ENCODE measurements at places on chromosomes 1 and 21.
A peak's percentile ranks its signal among the peaks of the same experiment; 100 is the strongest.

- no peak for DNase-seq
Measured at GRCh38 chr1:180264595-180264994, 34.5 kb downstream of the LHX4 start.

DNA sequence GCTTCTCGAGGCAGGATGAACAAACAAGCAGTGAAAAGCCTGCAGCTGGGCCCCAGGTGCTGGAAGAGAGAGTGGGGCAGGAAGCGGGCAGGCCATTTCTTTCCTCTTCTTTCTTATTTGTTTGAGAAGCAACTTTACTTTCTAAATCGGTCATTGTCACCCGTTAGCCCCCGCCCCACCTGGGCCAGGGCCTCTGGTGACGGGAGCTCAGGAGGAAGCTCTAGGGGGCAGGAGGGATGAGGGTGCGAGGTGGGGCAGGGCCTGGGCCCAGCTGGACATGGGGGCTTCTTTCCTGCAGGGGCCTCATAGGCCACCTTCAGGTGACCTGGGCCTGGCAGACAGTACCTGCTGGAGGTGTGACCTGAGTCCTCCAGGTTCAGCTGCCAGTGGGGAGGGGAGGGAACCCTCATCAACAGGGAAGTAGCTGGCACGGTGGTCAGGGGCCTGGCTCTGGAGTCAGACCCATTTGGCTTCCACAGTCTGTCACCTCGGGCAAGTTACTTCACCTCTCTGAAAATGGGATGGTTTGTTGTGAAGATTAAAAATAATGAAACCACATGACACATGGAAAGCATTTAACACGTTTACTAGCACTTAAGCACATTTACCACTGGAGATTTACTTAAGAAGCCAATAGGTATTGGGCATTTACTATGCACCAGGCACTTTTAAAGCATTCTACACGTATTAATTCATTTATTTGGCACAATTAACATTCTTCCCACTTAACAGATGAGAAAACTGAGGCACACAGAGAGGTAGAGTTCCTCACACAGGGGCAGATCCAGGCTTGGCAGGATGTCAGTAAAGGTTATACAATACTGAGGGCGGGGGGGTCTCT is 54.1 kb upstream of the ID3 start:
- DNase-seq = no peak

DNA sequence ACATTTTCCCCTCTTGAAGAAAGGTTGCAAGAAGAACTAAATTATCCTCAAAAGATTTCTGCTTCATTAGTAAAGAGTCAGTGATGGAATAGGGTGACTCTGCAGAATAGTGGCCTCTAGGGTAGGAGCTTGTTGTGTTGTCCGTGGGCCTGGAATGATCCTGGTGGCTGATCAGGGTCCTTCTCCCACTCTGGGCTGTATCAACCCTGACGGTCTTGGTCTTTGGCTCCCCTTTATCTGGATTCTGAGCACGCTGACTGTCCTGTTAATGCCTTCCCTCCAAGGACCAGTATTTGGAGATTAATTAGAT is 36.9 kb upstream of the SRRM1 start:
- no peak for DNase-seq

GRCh38 chr1:85504417-85504816 is 39.5 kb upstream of the DDAH1 start:
- DNase-seq = no peak

- no peak for DNase-seq
Measured at GRCh38 chr1:226762988-226763904, 24.2 kb upstream of the ITPKB start.

GRCh38 chr1:55869065-55869464 is 653.9 kb upstream of the USP24 start:
- DNase-seq = no peak

GRCh38 chr1:169468982-169469381 is 16.8 kb downstream of the SLC19A2 start:
- no peak for DNase-seq

- no peak for DNase-seq
Measured at GRCh38 chr1:235745503-235746136, 96.0 kb upstream of the GNG4 start.

DNA sequence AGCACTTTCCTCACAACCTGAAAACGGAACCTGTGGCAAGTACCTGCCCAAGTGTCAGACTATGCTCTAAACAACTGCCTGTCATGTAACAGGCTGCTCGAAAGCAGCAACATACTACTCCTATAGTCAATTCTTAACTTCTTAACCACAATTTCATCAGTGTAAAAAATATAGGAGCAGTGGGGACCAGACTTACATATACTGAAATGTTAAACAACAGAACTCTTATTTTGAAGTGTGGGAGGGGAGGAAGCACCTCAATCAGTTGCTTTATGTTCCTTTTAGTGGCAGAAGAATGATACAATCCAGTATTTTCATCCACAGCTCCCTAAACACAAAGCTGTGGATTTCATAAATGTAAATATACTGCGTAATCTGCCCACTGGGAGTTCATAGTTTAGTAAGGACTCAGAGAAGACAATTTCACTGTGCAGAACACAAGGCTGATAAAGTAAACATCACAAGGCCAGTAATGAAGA is 44.2 kb downstream of the WLS start:
- no peak for DNase-seq

- no peak for DNase-seq
Measured at GRCh38 chr1:227942021-227942715, 5.6 kb downstream of the WNT9A start.

GRCh38 chr1:150234566-150235293 is 1.2 kb downstream of the ANP32E start:
- DNase-seq = peak; percentile 87

- peak; percentile 54 for DNase-seq
Measured at GRCh38 chr1:25204797-25205480, 27.4 kb downstream of the SYF2 start.

GRCh38 chr21:28799926-28800325 is 192.8 kb downstream of the LTN1 start:
- DNase-seq = no peak

- no peak for DNase-seq
Measured at GRCh38 chr1:246632281-246633168, 66.3 kb downstream of the CNST start.

GRCh38 chr1:19405761-19406487 is 79.4 kb downstream of the CAPZB start:
- peak; percentile 75 for DNase-seq

DNA sequence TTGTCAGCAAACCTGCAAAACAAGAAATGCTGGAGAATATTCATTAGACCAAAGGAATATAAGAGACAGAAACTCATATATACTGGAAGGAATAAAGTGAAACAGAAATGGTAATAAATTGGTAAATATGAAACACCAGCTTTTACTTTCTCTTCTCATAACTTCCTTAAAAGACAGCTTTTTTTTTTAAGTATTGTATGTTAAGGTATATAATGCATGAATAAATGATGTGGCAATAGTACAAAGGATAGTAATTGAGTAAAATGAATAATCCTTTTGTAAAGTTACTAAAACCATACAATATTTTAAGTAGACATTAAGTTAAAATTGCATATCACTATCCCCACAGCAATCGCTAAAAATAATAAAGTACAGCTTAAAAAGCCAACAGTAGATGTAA is 64.8 kb downstream of the TRIM33 start:
- DNase-seq = no peak

DNA sequence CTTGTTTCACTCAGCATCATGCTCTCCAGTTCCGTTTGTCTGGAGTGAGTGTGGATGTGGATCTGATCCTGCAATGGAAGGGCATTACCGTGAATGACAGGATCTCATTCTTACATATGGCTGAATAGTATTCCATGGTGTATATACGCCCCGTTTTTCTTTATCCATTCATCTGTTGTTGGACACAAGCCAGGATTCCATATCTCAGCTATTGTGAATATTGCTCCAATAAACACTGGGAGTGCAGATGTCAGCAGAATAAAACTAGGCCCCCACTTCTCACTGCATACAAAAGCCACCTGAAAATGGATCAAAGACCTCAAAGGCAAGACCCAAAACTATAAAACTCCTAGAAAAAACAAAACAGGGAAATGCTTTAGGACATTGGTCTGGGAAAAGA is 120.3 kb upstream of the TMPRSS2 start:
- DNase-seq = no peak

DNA sequence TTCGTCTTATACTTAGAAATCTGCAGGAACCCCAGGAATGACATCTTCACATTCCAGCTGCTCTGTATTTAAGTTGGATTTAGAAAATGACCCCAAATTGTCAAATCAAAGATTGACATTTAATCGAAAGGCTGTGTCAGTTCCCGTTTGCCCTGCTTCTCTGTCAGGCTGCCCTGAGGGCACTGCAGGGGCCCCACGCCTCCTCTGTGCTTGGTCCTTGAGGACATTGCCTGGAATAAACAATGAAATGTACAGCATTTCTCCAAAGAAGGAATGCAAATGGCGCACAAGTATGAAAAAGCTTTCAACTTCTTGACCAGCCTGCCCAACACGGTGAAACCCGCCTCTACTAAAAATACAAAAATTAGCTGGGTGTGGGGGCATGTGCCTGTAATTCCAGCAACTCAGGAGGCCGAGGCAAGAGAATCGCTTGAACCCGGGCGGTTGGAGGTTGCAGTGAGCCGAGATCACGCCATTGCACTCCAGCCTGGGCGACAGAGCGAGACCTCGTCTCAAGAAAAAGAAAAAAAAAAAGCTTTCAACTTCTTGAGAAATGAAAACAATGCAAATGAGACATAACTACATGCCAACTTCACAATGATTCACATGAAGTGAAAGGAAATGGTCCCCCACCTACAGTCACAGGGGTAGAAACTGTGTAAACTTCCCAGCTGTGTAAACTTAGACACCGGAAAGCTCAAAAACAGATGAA is 3.0 kb downstream of the TMPRSS3 start:
- no peak for DNase-seq

All from hindlimb muscle (tissue), 1 donor.